Endothelial cell of coronary artery (primary cell): ENCODE measurements at places on chromosomes 11 and 22. TPM values are rescaled to one million over a fixed set of nuclear protein-coding genes. Genes with fewer than 3 reads are reported as not detected.

The A4GALT gene
- total RNA-seq: 8.5 and 24.5 TPM in 2 replicates

The OMP gene
- total RNA-seq: 0.45 and 0.56 TPM in 2 replicates

The CRACR2B gene
- 2.7 and 4.8 TPM in 2 replicates for total RNA-seq

The MFRP gene
- under 0.01 TPM in 1 of 2 replicates, not detected in the other for total RNA-seq

The AMOTL1 gene
- total RNA-seq: 35.2 and 46.5 TPM in 2 replicates

The CRYBB3 gene
- not detected in 2 replicates for total RNA-seq
